ENCODE measurements at places on chromosomes 7 and 10.

- no peaks in the 10 kb centered on the region for H3K27me3 ChIP-seq
- peaks cover 10% of the 10 kb centered on the region for H3K36me3 ChIP-seq
- no peaks in the 10 kb centered on the region for H3K4me1 ChIP-seq
- no peak overlapping the region for H3K27ac ChIP-seq
- H3K4me3 ChIP-seq = no peak overlapping the region
- DNase-seq = no peak
These were observed 21.0 kb downstream of the ITPRIP start for GRCh38 chr10:104317269-104317710.

GRCh38 chr10:126654579-126654978 lies 15.9 kb downstream of the C10orf90 start:
- H3K36me3 ChIP-seq = no peaks in the 10 kb centered on the region
- no peak for DNase-seq
- H3K4me3 ChIP-seq = no peak overlapping the region

- peak overlapping the region; percentile 77 for H3K4me3 ChIP-seq
- H3K4me1 ChIP-seq = peaks cover 63% of the 10 kb centered on the region
- no peaks in the 10 kb centered on the region for H3K27me3 ChIP-seq
These were observed 93.3 kb upstream of the AGBL3 start for GRCh38 chr7:134892963-134893362.

GRCh38 chr10:99981581-99982199 lies 28.1 kb downstream of the DNMBP start:
- H3K27me3 ChIP-seq = no peaks in the 10 kb centered on the region
- peaks cover 17% of the 10 kb centered on the region for H3K4me1 ChIP-seq
- no peak overlapping the region for H3K27ac ChIP-seq
- H3K36me3 ChIP-seq = no peaks in the 10 kb centered on the region
- no peak for DNase-seq

DNA sequence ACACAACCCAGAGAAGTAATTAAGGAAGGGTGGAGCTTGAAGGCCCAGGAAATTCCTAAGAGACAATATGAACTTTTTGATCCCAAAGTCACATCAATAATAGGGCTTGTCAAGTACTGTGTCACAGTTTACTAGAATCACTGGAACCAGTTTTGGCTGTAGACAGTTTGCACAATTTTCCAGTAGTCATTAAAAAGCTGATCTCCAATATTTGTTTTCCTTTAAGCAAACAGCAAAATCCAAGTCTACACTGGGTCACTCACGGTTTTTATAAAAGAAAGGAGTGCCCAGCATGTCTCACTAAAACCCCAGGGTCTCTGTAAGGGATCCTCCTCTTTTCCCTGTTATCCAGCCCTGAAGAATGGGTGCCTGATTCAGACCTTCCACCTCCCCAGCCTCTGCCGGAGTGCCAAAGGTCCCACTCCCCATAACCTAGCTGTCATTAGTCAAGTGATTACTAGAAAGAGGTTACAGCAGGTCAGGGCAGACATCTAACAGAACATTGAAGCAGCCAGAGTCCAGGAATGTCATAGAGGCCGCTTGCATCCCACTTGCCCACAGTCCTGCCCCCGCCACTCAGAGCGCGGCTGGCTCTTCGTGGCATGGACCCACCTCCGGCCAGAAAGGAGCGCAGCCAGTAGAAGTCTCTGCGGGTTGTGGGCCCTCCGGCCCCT lies 552 bp downstream of the SLC25A16 start:
- peaks cover 18% of the 10 kb centered on the region for H3K4me1 ChIP-seq
- H3K4me3 ChIP-seq = peak overlapping the region; percentile 80
- peak overlapping the region; percentile 93 for H3K27ac ChIP-seq
- peaks cover 1% of the 10 kb centered on the region for H3K36me3 ChIP-seq

- H3K4me1 ChIP-seq = no peaks in the 10 kb centered on the region
- H3K27me3 ChIP-seq = no peaks in the 10 kb centered on the region
- H3K4me3 ChIP-seq = no peak overlapping the region
- H3K27ac ChIP-seq = no peak overlapping the region
- peaks cover 25% of the 10 kb centered on the region for H3K36me3 ChIP-seq
- no peak for DNase-seq
These were observed 53.0 kb downstream of the PDZD8 start for GRCh38 chr10:117322260-117322659.

GRCh38 chr7:158313931-158314330 lies 273.7 kb downstream of the PTPRN2 start:
- DNase-seq = no peak
- H3K36me3 ChIP-seq = peaks cover 1% of the 10 kb centered on the region
- H3K4me3 ChIP-seq = no peak overlapping the region
- no peak overlapping the region for H3K27ac ChIP-seq
- no peaks in the 10 kb centered on the region for H3K4me1 ChIP-seq

- no peak overlapping the region for H3K4me3 ChIP-seq
- H3K27me3 ChIP-seq = no peaks in the 10 kb centered on the region
- no peaks in the 10 kb centered on the region for H3K36me3 ChIP-seq
- H3K27ac ChIP-seq = no peak overlapping the region
- DNase-seq = no peak
- peaks cover 12% of the 10 kb centered on the region for H3K4me1 ChIP-seq
These were observed 3.0 kb upstream of the WASL start for GRCh38 chr7:123751821-123752220.
